ENCODE measurements at places on chromosomes 2 and 18. TPM values are rescaled to one million over a fixed set of nuclear protein-coding genes. Genes with fewer than 3 reads are reported as not detected.

MC4R gene
- not detected for total RNA-seq

SPR gene
- 1.7 TPM for total RNA-seq

RUFY4 gene
- not detected for total RNA-seq

ZNG1B gene
- total RNA-seq = 29.1 TPM

PLGLB1 gene
- 5.4 TPM for total RNA-seq

SMC6 gene
- total RNA-seq = 61.4 TPM

IL1R2 gene
- total RNA-seq = not detected

MBD1 gene
- total RNA-seq = 91.0 TPM

C1QL2 gene
- total RNA-seq = not detected

EGR4 gene
- total RNA-seq = not detected

ZNF385B gene
- total RNA-seq = not detected
